ENCODE measurements at places on chromosomes 1 and 21. TPM values are rescaled to one million over a fixed set of nuclear protein-coding genes. Genes with fewer than 3 reads are reported as not detected.

GRCh38 chr1:55402142-55402541 lies 187.0 kb upstream of the USP24 start:
- H3K27ac ChIP-seq: no peak overlapping the region
- H3K27me3 ChIP-seq: peaks cover 6% of the 10 kb centered on the region
- H3K4me3 ChIP-seq: no peak overlapping the region
- H3K36me3 ChIP-seq: no peaks in the 10 kb centered on the region
- H3K4me1 ChIP-seq: no peaks in the 10 kb centered on the region

GRCh38 chr1:181061891-181062835 lies 26.3 kb upstream of the IER5 start:
- peaks cover 27% of the 10 kb centered on the region for H3K36me3 ChIP-seq
- H3K4me1 ChIP-seq: peaks cover 20% of the 10 kb centered on the region
- DNase-seq: peak; percentile 61
- peaks cover 2% of the 10 kb centered on the region for H3K27me3 ChIP-seq

GRCh38 chr1:212754680-212755079 lies 36.9 kb downstream of the NSL1 start:
- peaks cover 33% of the 10 kb centered on the region for H3K4me1 ChIP-seq
- peaks cover 14% of the 10 kb centered on the region for H3K36me3 ChIP-seq
- no peak for DNase-seq
- H3K4me3 ChIP-seq: no peak overlapping the region
- no peak overlapping the region for H3K27ac ChIP-seq
- no peaks in the 10 kb centered on the region for H3K27me3 ChIP-seq

DNA sequence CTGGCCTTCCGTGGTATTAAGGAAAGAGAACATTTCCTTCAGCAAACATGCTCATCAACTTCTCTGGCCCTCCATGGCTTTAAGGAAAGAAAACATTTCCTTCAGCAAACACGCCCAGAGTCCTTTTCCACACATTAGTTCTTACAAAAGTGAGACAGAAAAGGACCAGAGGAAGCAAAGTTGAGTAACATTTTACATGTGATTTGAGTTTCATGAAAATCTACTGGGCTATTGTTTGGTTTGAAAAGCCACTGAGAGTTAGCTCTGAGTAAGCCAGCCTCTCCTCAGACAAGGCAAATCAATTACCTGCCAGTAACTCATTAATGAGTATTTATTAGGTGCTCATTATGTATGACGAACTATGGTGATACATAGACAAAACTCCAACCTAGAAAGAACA lies 78.0 kb downstream of the NID1 start:
- peaks cover 12% of the 10 kb centered on the region for H3K27me3 ChIP-seq
- no peak for DNase-seq
- H3K27ac ChIP-seq: no peak overlapping the region
- peaks cover 4% of the 10 kb centered on the region for H3K4me1 ChIP-seq
- H3K4me3 ChIP-seq: no peak overlapping the region

- peak overlapping the region; percentile 82 for H3K27ac ChIP-seq
- peaks cover 64% of the 10 kb centered on the region for H3K4me1 ChIP-seq
- DNase-seq: peak; percentile 81
- H3K27me3 ChIP-seq: no peaks in the 10 kb centered on the region
- peaks cover 31% of the 10 kb centered on the region for H3K36me3 ChIP-seq
- peak overlapping the region; percentile 90 for H3K4me3 ChIP-seq
Observed at GRCh38 chr1:225426395-225427234, 1.2 kb downstream of the LBR start.

ATP1A2 gene
- total RNA-seq: not detected
